ENCODE measurements at places on chromosomes 5 and 9. TPM values are rescaled to one million over a fixed set of nuclear protein-coding genes. Genes with fewer than 3 reads are reported as not detected.

The UAP1L1 gene
- 34.7 TPM for total RNA-seq

The TLR4 gene
- total RNA-seq = 6.0 TPM

The PELO gene
- total RNA-seq = 21.1 TPM

The RETREG1 gene
- total RNA-seq = 1.0 TPM

The FRMD3 gene
- 0.44 TPM for total RNA-seq

The IL9 gene
- not detected for total RNA-seq

The QRFP gene
- not detected for total RNA-seq

The SCGB3A2 gene
- not detected for total RNA-seq

The PCDHGB2 gene
- 5.1 TPM for total RNA-seq

The SNX18 gene
- 405 TPM for total RNA-seq

The IRX4 gene
- total RNA-seq = not detected

The APBA1 gene
- 21.0 TPM for total RNA-seq

The BSPRY gene
- not detected for total RNA-seq

The ANXA2R gene
- 1.7 TPM for total RNA-seq

The SLC23A1 gene
- total RNA-seq = not detected

The IFNA13 gene
- not detected for total RNA-seq

Measured in smooth muscle cell of trachea (primary cell).